ENCODE measurements at places on chromosomes 3 and 15.
A peak's percentile ranks its signal among the peaks of the same experiment; 100 is the strongest.

GRCh38 chr15:101489237-101489598 is 289 bp downstream of the PCSK6 start:
- no peak for DNase-seq

GRCh38 chr15:43930556-43930955 is 103.8 kb downstream of the WDR76 start:
- DNase-seq: no peak

DNA sequence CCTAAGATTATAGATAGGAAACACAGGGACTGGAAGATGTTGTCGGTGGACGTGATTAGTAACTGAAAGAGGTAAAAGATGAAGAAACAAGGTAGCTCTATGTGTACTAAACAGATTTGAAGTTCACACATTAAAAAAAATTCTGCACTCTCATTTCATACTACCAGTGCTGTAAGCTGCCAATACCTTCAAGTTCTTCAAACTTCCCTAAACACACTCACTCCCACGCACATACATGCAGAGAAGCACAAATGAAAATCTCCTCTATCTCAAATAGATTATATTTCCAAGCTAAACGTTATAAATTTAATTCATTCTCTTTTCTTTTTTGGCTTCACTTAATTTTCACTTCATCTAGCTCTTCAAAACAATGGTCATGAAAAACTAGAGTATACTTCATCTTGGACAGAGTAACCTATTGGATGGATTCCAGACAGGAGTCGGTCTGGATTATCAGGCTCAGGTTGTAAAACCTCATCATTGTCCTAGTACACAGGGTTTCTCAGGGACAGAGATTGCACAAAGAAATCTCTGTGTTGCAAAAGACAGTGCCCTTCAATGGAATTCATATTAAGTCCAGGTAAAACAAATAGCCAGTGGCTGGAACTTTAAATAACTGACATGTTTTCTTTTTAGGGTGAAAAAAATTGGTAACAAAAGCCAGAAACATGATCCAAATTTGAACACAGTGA is 408.1 kb upstream of the ZNF385D start:
- DNase-seq: no peak

- DNase-seq: peak; percentile 19
Measured at GRCh38 chr15:99729920-99730319, 3.3 kb downstream of the LYSMD4 start.

- no peak for DNase-seq
Measured at GRCh38 chr3:194602669-194603171, 30.5 kb downstream of the TMEM44 start.

DNA sequence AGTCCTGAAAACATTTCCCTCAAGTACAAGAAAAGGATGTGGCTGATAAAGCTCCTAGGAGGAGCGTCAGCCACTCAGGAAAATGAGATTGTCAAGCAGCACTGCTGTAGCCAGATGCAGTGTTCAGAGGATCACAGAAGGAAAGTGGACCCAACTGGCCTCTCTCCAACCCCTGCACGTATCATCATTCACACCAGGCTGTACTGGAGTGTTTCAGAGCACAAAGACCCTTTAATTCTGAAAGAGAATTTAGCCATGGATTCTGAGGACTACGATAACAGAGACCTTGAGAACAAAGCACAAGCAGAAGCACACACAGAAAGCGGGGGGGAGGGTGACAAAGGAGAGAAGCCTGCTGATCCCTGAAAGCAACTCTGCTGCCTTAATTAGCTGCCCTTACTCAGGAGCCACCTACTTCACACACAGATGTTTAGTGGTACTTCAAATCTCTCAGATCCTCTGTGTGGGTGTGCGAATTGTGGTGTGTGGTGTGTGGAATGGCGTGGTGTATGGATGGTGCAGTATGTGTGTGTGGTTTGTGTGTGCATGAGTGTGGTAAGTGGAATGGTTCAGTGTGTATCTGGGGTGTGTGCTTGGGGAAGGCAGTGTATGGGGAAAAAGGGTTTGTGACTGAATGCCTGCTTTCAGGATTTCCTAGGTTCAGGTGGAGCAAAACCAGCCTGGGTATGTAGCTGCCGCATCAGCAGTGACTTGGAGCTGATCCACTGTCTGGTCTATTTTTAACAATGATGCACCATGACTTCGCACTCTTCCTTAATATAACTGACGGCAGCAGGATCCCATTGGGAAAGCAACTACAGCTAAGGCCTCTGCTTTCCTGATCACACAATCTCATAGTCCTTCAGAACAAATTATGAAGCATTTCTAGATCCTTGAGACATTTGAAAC is 192.5 kb downstream of the RSL24D1 start:
- DNase-seq: no peak
